ENCODE measurements at places on chromosomes 13 and 19.

DNA sequence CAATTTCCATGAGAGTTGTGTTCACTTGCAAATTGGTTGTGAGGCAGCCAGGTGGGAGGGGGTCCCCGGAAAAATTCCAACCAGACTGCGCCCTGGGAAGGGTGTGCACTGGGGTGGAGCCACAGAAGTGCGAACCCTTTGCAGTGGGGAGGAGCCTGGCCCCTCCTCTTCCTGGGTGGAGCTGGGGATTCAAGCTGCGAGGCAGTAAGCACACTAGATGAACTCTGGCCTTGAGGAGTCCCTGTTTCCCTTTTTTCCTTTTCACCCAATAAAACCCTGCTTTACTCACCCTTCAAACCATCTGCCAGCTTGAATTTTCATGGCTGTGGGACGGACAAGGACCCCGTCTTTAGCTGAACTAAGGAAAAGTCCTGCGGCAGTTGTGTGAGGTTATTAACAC is 31.0 kb upstream of the MBNL2 start:
- DNase-seq: no peak

- DNase-seq: no peak
Measured at GRCh38 chr19:52351512-52351911, 15.5 kb downstream of the ZNF610 start.

DNA sequence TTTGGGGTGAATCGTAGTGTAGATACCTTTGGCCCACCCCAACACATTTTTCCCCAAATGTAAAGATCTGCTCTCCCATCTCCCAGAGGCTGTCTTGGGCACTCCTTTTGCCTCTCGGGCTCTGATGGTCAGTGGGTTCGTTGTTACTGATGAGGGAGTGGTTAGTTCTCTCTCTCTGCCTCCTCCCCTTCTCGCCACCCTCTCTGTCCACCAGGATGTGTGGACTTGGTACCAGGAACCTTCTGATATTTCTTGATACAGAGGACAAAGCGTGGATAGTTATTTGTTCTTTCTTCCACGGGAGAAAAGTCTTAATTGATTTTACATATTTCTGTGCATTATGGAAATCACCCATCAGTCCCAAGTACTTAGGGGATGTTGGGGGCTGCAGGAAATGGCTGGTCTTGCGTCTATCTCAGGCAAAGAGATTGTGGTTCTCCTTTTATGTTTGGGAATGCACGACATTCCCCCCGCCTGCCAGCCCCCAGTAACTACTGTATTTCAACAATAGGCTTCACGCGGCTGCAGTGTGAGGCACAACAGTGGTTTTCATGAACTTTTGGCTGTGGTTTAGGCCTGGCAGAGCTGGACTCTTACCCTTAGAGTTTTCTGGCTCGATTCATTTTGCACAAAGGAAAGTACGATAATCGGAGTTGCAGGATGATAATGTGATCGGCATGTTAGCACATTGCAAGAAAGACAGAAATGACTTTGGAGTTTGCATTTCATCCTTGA is 79.0 kb upstream of the ZNF536 start:
- DNase-seq: no peak

- no peak for DNase-seq
Measured at GRCh38 chr19:49514151-49514550, 1.7 kb downstream of the FCGRT start.

DNA sequence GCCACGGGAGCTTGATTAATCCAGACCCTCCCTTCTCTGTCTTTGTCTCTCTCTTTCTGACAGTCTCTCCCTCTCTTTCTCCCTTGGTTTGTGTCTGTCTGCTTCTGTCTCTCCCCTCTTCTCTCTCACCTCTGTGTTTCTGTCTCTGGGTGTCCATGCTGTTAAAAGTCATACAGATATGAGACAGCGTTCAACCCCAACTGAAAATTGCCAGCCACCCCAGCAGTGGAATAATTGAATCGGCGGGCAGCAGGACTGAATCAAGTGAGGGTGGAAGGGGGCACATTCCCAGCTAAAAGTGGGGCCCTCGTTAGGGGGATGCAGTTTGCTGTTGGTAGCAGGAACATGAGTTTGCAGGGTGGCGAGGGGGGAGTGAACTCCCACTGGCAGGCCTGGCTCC is 43.7 kb downstream of the TINCR start:
- no peak for DNase-seq

DNA sequence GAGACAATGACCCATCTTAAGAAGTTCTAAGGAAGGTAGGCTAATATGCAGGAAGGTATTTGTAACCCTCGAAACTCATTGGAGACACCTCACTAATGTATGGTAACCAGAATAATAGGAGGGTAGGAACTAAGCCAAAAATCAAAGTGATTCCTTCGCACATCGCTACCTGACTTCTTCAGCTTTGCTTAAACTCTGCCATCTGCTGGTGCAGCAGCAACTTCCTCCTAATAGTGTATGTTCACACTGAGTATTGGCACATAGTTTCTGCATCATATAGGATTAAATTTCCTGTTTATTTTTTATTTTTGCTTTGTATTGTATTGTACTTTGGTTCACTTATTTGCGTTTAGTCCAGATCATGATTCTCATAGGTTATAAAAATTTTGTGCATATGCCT is 676.2 kb downstream of the GPC5 start:
- DNase-seq: no peak

DNA sequence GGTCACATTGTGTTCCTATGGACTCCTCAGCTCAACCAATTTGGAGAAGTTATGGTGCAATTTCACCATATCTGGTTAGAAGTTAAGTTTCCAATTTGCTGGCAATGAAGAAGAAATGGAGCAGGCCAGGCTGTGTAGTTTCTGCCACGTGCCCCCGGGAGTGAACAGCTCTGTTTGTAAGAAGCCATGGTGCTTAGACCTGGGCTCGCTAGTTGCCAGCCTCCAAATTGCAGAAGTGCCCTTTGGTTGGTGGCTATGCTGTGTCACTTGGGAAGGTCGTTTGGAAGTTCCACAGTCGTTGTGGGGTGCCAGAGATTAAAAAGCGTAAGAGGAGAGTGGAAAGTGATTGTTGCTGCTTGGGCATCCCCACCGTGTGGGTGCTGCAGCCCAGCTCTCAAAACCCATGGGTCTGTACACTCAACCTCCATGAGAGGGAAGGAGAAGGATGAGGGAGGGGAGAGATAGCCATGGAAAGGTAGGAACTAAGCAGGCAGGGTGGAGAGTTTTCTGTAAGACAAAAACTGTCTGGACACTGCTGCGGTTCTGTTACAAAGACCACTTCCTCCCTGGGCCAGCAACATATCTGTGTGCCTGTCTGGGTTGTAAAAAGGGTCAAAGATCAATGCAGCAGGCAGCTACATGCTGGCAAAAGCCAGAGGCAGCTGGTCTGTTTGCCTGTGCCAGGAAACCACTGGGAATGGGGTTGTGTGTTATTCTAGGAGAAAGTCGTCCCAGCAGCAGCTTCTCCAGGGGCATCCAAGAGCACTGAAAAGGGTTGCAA is 10.8 kb downstream of the ALOX5AP start:
- DNase-seq: no peak

DNA sequence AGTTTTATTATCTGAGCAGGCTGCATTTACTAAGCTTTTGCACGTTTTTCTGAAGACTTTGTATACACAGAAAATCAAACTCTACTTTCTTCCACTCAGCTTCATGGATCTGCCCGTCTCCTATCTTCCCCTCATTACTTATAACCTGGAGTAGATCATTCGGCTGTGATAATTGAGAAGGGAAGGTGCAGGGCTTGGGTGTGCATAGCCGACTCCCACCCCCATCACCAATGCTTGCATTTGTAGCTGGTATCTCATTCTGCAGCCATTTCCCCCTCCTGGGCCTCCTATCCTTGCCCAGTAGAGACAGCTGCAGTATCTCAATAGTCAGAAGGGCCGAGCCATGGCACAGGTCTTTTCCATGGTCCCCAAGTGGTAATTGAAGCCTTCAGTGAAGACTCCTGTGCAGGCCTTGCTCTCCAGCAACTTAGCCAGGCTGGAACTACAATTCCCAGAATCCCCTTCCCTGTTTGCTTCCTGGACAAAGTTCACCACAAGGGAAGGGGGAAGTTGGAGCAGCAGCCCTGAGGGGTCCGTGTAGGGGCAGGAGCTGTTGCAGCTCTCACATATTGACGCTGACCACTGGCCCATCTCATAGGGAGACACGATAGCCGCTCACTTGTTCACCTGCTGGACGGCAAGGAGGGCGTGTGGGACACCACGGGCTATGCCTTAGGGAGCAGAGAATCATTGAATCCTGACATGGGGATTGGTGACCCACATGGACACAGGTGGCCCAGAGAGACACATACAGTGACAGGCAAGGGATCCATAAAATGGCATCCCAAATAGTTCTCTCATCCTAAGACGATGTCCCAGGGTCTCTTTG is 2.1 kb upstream of the SIGLEC8 start:
- no peak for DNase-seq

DNA sequence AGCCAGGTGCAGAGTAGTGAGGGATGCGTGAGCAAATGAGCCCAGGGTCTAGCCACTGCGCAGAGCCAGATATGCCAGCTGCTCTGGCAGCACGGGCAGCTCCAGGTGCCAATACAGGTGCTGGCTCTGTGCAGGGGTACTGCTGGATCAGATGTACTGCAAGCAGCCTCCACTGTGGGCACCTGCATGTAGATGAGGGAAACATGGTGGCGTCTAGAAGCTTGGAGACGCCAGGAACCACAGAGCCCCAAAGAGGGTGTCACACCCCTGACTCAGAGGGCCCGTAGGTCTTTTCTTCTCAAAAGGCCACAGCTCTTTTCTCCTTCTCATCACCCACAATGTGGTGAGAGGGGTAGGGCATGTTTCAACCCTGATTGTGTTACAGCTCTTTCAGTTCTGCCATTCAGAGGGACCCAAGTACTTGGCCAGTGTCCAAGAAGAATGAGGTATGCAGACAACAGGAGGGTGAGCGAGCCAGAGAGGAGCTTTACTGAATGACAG is 244.4 kb upstream of the SLITRK1 start:
- no peak for DNase-seq

DNA sequence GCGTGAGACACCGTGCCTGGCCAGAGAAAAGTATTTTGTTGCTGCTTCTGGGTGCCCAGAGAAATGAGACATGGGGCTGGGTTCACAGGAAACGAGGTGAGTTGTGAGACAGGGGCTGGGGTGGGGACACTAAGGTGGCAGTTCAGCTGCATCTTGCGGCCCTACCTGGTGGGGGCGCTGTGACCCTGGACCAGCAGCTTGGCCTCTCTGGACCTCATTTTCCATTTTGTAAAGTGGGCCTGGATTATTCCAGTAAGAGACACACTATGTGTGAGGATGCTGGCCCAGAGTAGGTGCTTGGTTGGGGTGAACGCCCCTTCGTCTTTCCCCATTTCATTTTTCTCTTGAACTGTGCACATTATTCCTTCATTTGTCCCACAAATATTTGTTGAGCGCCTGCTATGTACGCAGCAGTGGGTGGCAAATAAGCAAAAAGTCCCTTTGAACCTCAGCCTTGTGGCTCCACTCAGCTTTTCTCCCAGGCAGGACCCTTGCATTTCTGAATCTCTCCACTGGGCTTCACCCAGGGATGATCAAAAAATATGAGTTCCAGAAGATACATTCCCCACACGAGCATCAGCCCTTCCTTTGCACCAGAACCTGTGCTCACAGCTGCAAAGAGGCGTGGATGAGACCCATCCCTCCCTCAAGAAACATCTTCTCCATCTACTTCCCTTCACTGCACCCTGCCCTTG is 26.6 kb upstream of the OR10H1 start:
- no peak for DNase-seq

- no peak for DNase-seq
Measured at GRCh38 chr13:26061256-26061655, 9.4 kb upstream of the SHISA2 start.

- no peak for DNase-seq
Measured at GRCh38 chr19:34237283-34237682, 17.1 kb upstream of the GARRE1 start.

DNA sequence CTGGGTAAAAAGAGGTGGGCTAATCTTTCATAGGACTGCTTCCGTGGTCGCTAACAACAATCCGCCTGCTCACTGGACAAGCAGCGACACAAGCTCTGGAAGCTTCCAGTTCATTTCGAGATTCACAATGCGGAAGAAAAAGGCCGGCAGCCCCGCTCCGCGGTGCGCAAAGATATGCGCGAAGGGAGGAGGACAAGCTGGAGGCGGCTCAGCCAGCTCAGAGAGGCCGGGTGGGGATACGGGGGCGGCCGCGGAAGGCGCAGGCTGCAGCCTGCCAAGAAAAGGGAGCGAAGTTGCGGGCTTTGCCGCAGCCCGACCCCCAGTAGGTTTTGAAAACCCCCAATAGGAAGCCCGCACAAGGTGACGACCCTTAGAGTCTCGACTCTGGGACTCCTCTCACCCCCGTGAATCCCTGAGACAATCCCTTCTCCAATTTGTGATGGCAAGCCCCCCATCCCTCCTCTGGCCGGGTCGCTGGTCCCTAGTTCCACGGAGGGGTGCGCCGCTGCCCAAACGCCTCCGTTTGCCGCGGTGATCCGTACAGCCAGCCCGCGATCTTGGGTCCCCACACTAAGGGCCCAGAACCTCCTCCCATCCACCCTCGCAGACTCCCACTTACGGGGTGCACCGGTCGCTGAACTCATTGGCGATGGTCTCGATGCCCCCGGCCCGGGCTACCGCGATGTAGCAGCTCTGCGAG is 697 bp downstream of the HSPH1 start:
- peak; percentile 76 for DNase-seq

DNA sequence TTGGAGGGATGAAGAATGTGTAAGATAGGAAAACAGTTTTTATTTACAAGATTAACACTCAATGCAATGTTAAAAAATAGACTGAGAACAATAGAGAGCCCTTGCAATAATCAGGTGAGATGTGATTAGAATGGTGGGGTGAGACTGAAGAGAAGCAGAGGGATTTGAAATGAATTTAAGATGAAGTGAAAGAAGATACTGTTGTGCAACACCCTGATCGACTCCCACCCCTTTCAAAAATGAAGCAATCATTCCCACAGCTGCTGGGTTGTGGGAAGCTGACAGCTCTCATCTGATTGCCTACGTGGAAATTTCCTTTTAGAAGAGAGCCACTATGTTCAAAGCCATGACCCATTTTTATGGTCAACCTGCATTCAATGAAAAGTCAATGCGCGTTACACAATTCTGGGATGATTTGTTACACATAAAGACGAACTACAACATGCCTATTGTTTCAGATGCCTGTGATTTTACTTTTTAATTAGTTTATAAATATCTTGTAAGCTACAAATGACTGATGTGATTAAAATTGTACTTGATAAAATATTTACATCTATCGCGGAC is 1374.8 kb downstream of the PCDH9 start:
- no peak for DNase-seq

GRCh38 chr13:93794197-93794885 is 567.7 kb downstream of the GPC6 start:
- DNase-seq: peak; percentile 90

Data from activated CD4-positive, alpha-beta T cell treated with anti-CD3 and anti-CD28 coated beads, Interleukin-2, amount 50 U/mL, for 16 hours (primary cell).